Neuronal stem cell (in vitro differentiated cells): ENCODE measurements at places on chromosomes 3 and 15.

GRCh38 chr15:90232941-90233386 is 777 bp downstream of the CIB1 start:
- DNase-seq = no peak

DNA sequence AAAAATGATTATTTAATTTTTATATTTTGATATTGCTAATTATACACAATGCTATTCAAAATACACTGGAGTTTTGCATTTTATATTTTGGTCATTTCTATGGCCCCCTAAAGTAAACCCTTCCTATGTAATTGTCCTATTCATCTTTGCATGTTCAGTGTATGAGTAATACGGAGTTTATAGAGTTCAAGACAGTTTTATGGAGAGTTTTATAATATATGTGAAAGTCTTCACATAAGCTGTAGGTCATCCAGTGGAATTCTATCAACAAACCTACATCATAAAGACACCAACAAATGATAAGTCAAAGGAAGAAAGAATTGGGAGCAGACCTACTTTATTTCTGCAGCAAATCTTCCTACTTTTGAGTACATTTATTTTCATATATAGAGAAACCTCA is 1200.4 kb upstream of the EPHA6 start:
- no peak for DNase-seq

- DNase-seq = no peak
Measured at GRCh38 chr3:45261333-45262110, 35.4 kb upstream of the TMEM158 start.

- peak; percentile 83 for DNase-seq
Measured at GRCh38 chr3:187739561-187740332, 5.5 kb downstream of the BCL6 start.

- no peak for DNase-seq
Measured at GRCh38 chr15:59317211-59317610, 55.5 kb downstream of the MYO1E start.

- DNase-seq = no peak
Measured at GRCh38 chr3:20905210-20905805, 719.3 kb upstream of the SGO1 start.

DNA sequence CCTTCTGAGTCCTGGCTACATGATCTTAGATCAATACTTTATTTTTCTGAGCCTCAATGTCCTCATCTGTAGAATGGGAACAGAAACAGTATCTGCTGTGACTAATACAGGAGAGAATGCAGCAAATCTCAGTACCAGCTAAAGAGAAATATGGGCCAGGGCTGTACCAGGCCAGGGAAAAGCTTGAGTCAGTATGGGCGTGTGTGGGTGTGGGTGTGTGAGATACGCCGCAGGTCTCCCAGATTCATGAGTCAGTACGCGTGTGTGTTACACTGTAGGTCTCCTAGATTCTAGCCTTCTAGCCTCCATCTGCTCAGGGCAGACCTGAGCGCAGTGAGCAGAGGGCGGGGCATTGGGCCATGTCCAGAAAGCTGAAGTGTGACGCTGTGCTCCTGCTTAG is 15.2 kb downstream of the GNAI2 start:
- DNase-seq = no peak

DNA sequence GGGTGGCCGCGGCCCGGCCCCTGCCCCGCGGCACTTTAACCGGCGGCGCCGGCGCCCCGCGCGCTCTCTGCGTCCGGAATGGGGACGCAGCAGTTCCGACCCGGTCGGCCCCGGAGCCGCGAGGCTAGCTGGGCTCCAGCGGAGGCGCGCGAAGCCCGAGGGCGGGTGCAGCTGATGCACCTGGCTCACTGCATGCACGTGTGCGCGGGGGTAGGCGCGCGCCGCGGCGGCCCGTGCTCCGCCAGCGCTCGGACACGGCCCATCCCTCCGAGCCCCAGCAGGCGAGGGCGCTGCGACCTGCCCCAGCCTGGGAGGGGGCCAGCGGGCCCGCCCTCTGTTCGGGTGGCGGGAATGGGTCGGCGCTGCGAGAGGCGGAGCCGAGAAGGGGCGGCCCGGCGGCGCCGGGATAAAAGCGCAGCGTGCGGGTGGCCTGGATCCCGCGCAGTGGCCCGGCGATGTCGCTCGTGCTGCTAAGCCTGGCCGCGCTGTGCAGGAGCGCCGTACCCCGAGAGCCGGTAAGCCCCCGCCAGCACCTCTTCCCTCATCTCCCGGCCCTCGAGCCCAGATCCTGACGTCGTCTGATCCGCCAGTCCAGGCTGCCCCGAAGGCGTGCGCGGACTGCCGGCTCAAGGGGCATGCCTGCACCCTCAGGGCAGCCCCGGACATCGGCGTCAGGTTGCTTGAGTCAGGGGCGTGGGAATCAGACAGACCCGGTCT is at the start of the genes CHDH and IL17RB:
Gene CHDH, minus strand, starts transcription at position 286 of the 717 bp plus-strand sequence. CDS start 22,411 bp downstream, outside the sequence.
Gene IL17RB, plus strand, starts transcription at position 435 of the 717 bp plus-strand sequence. Its CDS starts 21 bp downstream, at position 456.
- DNase-seq = peak; percentile 65

DNA sequence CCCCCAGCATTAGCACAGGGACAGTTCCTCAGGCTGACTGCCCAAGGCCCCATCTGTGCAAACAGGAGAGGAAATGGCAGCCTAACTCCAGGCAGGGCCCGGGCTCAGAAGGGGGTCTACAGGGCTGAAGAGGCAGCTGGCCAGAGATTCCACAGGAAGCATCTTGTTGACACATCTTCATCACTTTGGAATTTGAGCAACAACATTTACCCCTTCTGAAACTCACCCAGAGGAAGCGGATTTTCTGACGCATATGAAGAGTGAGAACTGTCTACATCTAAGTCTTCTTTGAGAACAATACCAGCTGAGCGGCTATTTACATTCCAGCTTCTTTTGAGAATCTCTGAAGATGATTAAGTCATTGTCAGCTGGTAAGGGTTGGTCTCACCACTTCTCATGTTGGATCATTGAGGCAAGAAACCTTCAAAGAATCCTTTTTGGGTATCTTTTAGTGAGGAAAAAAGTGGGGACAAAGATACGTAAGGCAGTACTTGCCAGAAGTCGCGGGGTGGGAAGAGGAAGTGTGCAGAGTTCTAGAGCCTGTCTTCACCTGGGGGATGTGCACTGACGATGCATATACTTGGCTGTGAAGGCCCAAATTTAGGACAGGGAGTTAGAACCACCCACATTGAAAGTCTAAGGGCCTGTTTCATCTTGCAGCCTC is 25.4 kb upstream of the SRP14 start:
- DNase-seq = no peak

DNA sequence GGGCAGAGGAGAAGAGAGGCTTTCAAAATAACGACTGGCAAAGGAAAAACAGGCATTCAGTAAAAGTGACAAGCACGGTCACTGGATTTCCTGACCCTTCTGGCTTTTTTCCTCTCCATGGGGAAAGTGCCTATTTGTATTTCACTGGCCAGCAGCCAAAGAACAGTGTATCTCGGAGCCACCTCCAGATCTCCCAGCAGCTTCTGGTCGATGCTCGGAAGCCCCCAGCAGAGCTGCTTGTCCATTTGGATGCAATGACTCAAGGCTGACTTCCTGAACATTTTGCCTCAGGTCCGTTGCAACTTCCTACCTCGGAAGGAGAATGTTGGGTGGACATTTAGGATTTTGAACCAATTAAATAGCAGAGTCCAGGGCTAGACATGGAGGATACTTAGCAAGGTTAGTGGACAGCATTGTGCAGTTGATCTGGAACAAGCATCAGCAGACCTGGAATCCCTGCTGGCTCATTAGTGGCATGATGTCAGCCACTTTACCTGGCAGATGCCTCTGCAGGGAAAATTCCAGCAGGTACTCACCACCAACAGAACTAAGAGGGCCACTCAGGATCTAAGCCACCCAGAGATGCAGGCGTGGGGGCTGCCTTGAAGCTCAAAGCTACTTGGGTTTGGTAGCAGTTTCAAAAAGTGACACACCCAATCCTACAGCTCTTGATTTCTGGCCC is 1.1 kb downstream of the FAM107A start:
- DNase-seq = no peak

GRCh38 chr15:35209838-35210237 is 124.7 kb upstream of the NANOGP8 start:
- DNase-seq = no peak

DNA sequence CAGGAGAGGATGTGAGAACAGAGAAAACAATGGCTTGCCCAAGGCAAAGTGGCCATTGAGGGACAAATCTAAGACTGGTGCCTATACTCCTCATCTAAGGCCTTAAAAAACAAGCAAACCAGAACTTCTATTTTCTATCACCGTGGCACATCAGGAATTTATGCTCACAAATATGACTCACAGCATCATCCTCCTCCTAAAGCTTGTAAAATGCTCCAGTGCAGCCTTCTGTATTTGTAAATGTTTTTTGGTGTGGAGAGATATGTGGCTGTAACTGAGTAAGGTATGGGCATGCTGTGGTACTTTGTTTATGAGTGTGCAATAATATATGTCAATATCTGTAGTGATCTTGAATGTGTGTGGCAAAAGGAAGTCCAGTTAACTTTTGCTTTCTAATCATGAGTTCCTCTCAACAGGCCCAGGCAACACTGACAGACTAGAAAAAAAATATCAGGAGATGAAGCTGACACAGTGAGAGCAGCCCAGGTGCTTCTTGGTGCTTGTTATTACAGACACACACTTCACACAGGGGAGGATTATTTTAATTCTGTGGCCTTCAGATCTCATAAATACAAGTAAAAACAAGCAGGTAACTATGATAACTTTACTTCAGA is 60.3 kb downstream of the CTNNB1 start:
- no peak for DNase-seq

DNA sequence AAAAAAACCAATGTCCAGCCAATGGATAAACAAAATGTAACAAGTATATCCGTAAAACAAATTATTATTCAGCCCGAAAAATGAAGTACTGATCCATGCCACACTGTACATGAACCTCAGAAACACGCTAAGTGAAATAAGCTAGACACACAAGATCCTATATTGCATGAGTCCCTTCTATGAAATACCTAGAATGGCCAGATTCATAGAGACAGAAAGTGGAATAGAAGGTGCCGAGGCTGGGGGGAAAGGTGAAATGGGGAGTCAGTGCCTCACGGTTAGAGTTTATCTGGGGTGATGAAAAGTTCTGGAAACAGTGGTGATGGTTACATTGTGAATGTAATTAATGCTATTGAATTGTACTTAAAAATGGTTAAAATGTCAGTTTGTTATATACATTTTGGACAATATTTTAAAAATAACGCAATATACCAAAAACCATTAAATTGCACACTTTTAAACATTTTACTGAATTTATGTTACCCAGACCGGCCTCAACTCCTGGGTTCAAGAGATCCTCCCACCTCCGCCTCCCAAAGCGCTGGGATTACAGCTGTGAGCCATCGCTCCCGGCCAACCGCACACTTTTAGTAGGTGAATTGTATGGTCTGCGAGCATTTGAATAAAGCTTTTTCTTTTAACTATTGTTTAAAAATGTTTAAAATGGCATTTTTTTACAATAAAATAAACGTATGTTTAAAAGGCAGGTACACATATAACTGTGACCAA is 2.1 kb downstream of the RNF168 start:
- no peak for DNase-seq

DNA sequence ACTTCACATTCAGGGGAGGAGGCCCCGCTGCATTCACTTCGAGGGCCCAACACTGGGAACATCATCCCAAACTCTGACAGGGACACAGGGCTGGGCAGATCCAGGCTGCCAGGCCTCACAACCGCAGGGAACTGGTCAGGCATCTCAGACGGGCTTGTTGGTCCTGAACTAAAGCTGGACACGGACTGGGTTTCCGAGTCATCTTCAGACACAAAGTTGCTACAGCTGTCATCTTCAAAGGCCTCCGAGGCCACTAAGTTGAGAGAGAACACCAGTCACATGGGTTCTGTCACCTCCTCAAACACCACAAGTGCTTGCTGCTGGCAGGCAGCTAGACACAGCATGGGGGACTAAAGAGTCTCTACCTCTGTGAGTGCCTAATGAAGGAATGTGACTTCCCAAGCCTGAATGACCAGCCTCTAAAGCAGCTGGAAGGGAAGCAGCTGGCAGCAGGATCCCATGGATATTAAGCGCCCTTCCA is 50.9 kb downstream of the CAPN7 start:
- no peak for DNase-seq

DNA sequence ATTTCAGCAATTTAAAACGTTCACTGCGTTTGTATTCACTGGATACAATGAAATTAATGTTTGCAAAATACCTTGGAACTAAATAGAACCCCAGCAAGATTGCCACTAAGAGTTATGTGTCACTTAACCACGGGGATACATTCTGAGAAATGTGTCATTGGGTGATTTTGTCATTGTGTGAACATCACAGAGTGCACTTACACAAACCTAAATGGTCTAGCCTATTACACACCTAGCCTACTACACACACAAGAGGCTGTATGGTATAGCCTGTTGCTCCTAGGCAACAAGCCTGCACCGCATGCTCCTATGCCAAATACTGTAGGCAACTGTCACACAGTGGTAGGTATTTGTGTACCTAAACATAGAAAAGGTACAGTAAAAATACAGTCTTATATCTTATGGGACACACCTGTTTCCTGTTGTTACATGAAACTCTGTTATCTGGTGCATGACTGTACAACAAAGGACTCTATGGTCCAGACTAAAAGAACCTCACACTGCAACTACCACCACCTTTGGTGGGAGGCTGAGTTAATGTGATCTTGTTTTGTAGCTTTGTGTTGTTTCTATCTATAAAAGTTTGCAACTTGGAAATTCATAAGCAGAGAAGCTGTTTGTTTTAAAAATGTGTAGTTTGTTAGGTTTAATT is 92.2 kb upstream of the NTRK3 start:
- no peak for DNase-seq

DNA sequence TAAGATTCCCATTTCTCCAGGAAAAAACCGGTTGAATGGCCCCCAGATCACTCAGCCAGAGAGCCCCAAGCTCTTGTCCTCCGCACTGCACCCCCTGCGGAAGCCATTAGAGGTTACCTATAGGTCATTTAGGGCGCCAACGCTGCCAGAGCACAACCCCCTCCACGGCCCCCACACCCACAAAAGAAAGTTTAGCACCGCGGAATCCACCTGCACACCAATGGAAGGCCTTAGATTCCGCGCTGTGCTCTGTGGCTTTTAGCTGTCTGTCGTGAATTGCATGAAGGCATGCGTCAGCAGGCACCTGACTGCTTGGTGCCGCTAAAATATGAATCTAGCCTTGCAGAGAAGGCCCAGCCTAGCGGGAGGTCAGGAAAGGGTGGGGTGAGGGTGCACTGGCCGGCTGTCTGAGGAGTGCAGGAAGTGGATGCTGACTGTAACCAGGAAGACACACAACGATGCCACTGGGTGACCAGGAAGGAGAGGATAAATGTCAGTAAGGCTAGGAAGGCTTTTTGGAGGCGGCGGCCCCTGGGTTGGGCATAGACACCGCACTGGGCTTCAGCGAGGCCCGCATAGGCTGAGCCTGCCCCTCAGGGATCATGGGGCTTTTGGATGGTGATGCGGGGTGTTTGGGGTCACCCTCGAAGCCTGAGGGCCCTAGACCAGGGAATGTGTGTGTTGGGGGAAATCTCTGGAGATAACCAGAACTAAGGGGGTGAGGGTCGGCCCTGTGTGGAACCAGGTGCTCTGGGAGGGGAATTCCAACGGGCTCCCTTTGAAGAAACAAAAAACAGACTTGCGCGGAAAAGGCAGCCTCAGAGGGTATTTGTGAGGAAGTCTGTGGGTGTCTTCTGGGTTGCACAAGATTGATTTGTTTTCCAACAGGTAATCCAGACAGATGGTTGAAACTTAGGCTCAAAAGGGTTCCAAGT is 976 bp upstream of the NUP210 start:
- DNase-seq = peak; percentile 23
